ENCODE measurements at places on chromosomes 3 and 15.

DNA sequence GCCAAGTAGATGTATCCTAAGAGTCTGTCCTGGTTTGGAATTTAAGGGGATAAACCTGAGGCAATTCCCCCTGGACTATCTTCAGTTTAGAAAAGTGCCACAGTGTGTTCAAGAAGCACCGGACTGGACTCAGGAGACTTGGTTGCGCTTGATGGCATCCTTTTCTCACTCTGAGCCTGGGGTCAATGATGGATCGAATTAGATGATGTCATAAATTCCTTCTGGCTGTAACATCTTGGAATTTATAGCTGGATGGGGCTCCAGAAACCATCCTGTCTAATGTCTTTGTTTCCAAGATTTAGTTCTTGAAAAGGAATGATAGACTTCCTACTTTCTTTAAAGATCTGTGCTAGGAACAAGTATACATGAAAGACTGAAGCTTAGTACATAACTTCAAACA is 280.6 kb downstream of the LPP start:
- DNase-seq = no peak

DNA sequence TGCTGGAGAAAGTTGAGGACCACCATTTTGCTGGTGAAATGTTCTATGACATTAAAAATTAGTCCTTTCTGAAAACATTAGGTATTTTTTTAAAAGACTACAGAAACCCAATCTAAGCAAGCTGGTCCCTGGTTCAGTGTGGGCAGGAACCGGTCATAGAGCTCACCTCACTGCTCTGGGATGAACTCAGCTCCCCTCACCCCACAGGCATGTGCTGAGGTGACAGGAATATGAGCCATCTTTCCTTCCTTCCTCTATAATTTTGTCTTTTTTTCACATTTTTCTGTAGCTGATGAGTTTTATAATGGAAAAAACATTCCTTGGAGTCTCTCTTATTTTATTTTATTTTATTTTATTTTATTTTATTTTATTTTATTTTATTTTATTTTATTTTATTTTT is 8.2 kb upstream of the LRRC15 start:
- DNase-seq = no peak

DNA sequence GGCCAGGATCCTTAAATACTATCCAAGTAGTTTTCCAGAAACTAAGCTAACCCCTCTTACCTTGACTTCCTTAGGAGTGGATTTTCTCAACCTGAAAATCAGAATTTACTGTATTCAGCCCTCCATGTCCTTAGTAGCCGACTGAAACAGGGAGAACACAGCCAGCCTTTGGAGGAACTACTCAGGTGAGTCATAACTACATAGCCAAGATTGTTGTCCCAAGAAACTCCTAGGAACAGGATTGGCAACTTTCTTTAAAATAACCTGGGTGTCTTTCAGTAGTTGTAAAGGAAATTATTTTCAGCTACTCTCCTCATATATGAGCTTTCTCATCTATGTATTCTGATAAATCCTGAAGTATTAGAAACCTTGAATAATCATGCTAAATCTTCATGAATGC is 22.3 kb downstream of the FANCD2OS start:
- no peak for DNase-seq

DNA sequence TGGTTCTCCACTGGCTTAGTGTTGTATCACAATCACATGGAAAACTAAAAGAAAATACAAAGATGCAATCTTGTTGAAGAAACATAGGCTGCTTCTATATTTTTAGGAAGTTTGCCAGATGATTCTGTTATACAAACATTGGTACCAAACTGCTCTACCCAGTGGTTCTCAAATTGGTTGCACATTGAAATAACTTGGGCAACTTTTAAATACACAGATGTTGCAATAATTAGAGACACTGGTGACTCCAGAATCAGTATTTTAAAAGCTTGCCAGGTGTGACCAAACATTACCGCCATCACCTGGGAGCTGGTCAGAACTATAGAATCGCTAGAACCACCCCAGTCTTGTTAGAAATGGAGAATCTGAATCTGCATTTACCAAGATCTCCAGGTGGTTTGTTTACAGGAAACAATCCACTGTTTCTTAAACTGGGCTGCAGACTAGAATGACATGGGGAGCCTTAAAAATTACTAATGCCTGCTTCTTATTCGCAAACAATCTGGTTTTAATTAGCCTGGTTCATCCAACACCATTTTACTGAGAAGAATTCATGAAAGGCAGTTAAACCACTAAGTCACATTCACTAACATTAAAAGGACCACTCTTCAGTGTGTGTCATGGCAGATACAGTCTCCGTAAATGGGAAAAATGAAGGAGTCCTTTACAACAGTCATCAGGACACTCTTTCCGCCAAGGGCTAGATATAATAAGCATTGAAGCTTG is 76.5 kb downstream of the ACAP2 start:
- no peak for DNase-seq

GRCh38 chr3:12938258-12938711 is 96.9 kb upstream of the RPL32 start:
- DNase-seq = peak; percentile 28

DNA sequence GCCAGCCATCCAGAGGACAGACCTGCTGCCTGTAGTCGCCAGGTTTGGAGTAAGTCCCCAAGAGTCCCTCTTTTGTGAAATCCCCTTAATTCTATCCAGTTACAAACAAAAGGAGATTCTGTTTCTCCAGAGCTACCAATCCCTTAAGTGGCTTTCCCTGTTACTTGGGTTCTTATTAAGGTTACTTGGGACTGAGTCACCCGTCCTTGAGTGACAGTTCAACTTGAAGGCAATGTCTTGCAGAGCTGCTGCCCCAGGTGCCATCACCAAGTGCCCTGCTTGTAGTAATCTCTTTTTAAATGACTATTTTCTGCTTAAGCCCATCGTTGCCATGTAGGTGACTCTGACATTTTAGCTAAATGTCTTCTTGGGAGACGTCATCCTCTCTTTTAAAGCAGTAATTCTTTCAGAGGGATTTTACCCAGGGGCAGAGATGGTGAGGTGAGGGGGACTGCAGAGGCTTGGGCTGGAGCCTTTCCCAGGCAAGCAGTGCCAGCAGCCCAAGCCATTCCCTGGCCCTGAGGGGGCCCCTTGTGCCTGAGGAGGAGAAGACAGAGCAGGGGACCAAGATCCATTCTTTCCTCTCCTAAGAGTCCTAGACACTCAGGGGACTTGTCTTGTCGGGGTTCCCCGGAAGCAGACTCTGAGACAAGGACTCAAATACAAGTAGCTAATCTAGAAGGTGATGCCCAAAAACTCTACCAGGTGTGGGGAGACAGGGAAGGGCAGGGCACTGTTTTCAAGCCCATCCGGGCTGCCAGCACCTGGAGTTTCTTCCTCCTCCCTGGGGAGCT is 253.7 kb downstream of the PLCL2 start:
- no peak for DNase-seq

DNA sequence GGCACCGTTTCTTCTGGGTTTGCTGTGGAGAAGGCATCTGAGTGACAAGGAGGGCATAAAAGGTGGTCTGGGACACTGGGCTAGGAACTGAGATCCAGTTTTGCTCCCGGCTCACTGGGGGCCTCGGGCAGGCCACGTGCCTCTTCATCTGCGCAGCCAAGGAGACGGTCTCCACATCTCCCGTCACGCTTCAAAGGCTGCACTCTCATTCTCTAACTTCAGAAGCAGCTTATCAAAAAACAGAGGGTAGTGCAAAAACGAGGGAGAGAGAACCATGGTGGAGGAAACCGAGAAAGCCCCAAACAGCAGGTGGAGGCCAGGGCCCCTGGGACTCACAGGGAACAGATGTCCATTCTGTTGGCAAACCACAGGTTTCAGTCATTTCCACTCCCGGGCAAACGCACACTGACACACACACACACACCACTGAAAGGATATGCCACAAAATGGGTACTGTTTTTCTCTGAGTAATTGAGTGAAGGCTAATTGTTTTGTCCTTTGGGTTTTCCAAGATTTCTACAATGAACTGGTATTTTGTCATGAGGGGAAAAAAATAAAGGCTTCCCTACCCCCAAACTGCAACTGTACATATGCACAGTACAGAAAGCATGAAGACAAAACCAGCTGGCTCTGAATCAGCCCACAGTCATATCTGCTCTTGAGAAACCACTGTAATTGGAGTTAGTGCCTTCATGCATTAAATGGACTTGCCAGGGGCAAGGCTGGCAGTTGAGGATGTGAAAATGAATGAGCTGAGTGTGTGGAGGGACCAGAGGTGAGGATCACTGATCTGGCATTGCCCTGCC is 71.9 kb downstream of the MGLL start:
- no peak for DNase-seq

GRCh38 chr3:177484206-177484605 is 286.9 kb upstream of the TBL1XR1 start:
- DNase-seq = no peak

DNA sequence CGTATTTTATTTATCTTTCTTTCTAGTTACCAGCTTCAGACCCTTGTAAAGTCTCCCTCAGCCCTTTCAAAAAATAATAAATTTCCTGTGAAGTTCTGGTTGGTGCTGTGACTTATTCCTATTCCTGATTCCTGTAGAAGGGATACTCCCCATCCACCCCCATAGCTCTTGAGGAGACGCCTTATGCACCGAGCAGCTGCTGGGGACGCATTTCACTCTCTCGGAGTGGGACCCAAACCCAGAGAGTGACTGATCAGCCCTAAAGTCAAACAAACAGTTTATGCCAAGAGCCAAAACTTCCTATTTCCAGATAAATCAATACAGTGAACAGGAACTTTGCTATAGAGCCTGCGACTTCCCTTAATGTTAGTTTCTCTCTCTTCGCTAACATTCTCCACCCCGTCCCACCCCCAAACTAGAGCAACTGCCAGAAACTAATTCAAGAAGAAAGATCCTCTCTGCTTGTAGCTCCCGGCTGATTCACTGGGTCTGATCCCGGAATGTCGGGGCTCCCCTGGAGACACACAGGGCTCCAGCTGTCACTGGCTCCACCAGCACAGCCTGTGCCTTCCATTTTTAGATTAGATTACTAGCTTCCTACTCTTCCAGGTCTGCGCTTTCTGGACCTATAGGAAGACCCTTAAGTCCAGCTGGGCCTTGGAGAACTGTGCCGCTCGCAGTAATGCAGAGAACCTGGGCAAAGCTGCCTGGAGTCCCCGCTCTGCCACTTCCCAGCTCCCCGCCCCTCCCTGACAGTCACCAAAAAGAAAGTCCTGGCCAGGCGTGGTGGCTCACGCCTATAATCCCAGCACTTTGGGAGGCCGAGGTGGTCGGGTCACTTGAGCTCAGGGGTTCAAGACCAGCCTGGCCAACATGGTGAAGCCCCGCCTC is 45.2 kb downstream of the KLHL25 start:
- no peak for DNase-seq

DNA sequence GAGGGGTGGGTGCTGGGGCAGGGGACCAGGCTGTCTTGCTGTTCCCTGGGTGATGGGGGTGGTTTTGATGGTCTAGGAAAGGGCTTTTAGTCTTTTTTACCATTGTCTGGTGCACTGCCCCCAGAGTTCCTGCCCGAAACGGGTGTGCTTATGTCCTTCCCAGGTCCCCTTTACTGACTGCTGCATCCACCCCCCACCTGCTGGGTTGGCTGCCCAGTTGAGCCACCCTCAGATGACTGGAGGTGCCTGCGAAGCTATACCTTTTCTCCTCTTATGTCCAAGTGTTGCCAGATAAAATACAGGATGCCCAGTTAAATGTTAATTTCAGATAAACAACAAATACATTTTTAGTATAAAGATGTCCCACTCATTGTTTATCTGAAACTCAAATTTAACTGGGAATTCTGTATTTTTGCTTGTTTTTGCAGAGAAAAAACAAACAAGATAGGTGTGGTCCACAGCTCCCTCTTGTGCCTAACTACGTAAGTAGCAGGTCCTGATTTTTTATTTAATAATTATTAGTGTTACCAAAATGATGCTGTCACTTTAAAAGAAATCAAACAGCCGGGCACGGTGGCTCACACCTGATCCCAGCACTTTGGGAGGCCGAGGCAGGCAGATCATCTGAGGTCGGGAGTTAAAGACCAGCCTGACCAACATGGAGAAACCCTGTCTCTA is 6.1 kb upstream of the RPP14 start:
- DNase-seq = no peak

GRCh38 chr3:172087602-172088580 is 48.5 kb downstream of the FNDC3B start:
- no peak for DNase-seq

DNA sequence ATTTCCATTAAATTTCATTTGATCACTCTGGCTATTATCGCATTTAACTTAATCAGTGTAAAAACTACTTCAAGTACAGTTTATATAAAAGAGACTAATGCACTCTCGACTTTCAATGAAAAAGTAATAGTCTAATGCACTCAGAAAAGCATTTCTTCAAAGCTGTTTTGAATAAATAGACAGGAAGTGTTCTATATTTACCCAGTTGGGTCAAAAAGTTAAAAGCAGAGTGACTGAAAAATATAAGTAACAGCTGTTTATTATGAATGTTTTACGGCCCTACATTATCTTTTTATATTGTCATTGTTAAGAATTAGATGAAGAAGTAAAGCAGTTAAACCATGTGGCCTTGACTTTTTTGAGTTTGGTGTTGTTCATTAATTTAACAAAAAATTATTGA is 391.8 kb downstream of the ZPLD1 start:
- peak; percentile 8 for DNase-seq

DNA sequence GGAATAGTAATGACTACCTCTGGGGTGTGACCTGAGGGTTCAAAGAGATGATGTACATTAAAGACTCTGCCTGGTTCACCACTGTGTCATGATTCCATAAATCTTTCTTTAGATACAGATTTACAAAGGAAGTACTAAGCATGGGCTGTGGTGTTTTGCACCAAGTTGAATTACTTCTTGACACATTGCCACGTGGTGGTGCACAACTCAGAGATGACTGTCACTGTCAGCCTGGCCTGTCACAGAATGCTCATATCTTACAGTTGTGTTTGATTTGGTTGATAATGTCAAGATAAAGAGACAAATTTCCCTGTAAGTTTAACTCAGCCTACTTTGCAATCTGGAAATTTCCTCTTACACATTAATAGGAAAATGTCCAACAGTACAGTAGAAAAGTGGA is 3.2 kb downstream of the CTDSPL start:
- no peak for DNase-seq

DNA sequence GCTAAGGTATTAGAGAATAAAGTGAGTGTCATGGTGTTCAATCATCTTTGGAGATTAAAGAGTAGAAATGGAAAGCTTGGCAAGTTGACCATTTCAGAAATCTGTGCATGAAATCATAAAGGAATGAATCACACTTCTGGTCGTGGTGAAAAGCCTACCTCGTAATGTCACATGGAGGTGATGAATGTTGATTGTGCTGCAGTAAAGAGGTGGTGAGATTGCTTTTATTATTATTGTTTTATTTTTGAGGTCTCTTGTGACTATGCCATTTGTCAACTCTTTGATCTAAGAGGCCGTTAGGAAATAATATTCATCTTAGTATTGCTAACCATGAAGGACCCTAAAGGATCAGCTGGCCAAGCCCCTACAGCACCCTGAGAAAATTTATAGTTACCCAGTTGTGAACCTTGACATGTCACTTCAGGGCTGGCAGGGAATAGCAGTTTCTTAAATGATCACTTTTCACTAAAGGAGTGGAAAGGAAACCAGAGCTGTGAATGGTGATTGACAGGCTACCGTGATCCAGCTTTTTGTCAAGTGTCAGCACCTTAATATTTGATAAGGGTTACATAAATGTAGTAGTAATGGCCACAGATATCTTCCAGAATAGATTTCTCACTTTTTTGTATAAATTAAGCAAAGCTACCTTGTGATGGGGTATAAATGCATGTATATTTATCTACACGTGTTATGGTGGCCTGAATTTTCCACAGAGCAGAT is 203.9 kb downstream of the PTPRG start:
- DNase-seq = no peak

GRCh38 chr3:130093741-130094391 is 12.2 kb downstream of the ALG1L2 start:
- DNase-seq = no peak

- DNase-seq = no peak
Observed at GRCh38 chr15:38398134-38398533, 55.8 kb upstream of the FAM98B start.

- DNase-seq = peak; percentile 81
Observed at GRCh38 chr3:158801696-158802408, at the start of gene MFSD1. Gene MFSD1 (plus strand): TSS chr3:158802054. CDS start chr3:158802153, 99 bp downstream.

All from right renal pelvis (tissue), 4 donors.